ENCODE measurements at places on chromosomes 1 and 21.
A peak's percentile ranks its signal among the peaks of the same experiment; 100 is the strongest.

DNA sequence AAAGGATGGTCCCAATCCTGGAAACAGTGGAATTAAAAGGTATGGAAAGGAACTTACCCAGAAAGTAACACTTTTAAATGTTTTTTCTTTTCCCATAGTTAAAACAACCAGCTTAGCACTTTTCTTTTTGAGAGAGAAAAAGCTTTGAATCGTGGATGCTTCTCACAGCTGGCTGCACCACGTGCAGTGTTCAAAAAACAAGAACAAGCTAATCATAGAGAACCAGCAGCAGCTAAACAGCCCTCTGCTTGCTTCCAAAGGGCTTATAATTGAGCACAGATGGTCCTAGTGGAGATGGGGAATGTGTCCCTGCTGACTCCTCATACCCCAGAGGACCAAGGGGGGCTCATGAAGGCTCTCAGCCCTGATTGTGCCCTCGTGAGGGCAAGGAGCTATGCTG is 26.4 kb downstream of the UTP25 start:
- no peak for DNase-seq

DNA sequence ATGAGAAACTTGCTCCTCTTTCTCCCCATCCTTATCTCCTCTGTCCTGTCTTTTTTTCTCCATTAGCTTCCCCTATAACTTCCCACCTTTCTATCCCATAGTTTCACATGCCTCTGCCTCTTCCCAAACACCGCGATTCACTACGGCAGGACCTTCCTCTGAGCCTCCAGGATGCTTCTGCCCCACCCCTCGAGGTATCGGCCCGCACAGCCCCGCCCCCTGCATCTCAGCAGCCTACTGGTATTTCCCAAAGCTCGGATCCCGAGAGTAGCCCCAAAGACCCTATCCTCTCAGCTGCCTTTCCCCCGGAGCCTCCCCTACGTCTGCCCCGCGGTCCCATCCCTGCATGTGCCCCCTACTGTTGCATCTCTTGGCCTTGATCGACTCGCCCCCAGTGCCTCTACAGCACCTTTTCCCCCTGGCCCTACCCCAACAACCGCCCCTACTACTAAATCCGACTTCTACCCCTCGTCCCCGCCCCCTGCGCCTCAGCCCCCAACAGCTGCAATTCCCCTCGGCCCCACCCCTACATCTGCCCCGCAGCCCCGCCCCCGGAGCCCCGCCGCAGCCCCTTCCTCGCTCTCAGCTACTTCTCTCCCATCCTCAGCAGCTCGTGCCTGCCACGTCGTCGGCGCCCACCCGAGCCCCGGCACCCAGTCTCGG is 512 bp downstream of the PIAS3 start:
- DNase-seq: peak; percentile 70

GRCh38 chr1:155938220-155938627 is 3.2 kb upstream of the RXFP4 start:
- no peak for DNase-seq

GRCh38 chr1:204513117-204513716 is 3.0 kb upstream of the MDM4 start:
- no peak for DNase-seq

DNA sequence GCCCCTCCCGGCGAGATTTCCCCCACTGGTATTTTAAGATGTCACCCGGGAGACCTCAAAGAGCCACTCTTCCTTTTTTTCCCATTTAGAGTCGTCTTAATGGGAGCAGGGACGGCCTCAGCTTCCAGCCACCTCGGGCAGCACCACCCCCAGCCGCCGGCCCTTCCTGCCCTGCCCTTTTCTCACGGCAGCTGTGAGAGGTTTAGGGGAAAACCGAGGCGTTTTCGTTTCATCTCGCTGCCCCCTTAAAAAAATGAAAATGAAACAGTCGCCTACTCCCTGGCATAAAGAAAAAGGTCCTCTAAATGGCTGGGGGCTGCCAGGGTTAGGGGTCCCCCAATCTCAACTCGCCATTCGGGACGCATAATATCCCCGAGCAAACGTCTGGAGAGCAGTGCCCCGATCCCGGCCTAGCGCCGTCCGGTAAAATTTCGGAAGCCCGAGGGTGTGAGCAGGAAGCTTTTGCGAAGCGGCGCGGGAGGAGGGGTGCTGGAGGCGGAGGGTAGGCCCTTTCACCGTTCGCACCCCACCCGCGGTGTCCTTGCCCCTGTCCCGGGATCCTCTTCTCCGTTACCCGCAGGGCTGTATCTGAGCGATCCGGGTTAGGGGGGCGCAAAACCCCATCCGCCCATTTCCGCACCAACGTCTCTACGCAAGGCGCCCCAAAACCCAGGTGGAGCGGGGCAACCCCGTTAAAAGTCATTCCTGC is 1.2 kb downstream of the RUNX3 start:
- no peak for DNase-seq

DNA sequence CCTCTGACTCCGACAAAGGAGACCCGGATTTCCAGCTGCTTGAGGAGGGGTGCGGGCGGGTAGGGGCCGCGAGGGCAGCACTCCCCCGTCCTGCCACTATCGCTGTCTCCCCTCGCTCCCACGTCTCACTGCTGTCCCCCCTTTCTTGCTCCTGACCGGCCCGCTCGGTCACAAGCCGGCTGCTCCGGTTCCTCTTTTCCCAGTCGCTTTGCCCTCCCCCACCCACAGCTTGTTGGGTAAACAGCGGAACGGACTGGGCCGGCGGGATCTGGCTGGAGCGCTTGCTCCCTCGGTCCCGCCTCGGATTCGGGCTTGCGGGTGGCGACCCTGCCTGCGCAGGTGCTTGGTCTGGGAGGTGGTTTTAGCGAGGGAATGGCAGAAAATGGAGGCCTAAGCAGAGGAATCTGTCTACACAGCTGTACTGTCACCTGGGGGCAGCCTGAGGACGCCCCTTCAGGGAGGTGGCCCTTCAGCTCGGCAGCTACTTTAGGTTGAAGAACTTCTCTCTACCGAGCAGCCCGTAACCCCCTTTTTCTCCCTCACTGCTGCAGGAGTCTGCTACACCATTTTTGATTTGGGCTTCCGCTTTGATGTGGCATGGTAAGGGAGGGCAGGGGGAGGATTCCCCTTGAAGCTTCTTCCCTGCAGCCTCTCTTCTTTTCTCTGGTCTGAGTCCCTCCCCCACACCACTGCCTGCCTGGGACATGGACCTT is 645 bp downstream of the ATP6V0B start:
- DNase-seq: peak; percentile 86

DNA sequence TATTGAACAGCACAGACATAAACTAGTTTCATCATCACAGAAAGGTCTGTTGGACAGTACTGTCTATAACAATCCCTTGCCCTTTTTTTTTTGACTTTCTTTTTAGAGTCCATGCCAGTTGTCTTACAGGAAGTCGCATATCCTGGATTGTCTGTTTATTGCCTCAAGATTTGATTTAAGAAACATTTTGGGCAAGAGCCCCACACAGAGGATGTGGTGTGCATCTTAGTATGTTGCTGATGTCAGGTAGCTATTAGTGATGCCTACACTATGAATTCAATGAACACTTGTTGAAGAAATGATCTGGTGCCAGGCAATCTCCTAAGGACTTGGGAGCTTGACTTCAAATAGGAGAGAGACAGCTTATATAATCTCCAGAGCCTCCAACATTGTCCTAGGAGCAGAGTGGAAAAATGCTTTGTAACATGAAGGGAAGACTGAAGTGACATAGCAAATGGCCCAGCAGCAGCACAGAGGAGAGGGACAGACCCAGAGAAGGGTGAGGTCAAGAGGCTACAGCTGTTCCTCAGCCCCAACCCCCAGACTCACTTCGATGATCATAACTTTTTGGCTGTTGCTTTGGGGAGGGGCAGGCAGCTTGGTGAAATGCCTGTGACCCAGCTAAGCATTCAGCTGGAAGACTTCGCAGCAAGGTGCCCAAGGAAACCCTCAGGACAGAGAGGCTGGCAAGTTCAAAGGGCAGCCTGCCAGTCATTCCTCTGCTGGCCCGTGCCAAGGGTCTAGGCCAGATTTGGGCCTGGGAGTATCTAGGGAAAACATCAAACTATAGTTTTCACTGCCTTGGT is 7.5 kb upstream of the RAB29 start:
- DNase-seq: no peak

DNA sequence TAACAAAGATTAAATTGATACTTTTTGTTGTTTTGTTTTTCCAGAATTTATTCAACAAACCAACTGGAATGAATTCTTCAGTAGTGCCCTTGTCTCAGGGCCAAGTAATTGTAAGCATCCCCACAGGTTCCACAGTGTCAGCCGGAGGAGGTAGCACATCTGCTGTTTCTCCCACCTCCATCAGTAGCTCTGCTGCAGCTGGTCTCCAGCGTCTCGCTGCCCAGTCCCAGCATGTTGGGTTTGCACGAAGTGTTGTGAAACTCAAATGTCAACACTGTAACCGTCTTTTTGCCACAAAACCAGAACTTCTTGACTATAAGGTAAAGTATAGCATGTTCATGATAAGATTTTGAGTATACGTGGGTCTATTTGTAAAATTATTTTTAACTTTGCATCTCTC is 118.5 kb downstream of the ZMYM4 start:
- no peak for DNase-seq

DNA sequence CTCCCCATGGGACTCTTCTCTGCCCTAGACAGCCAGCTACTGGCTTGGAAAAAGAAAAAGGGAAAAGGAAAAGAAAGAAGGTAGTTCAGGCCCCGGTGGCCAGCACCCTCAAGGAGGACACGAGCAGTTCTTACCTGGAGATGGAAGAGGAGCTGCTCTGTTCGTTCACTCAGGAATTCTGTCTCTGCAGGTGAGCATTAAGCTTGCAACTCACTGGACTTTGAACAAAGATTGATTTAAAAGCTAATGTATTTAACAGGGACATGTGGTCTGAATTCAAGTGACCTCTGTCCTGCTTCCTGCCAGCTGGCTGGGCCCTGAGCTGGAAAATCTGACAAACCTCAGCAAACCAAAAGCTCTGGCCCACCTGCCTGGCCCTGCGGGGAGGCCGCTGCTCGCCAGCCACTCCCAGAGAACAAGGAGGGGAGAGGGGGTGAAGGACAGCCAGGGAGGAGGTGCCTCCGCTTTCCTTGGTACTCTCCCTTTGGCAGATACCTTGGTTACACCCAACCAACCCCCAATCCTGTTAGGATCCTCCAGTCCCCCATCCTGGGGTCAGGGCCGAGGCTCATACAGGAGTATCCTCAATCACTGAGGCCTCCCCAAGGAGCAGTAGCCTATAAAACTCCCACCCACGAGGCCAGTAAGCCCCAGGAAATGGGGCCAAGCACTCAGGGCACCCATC is at the start of gene PDZK1:
Gene PDZK1 (minus strand): TSS at position 186 of the 685 bp plus-strand sequence. CDS start 19,347 bp downstream, outside the sequence.
- peak; percentile 91 for DNase-seq

DNA sequence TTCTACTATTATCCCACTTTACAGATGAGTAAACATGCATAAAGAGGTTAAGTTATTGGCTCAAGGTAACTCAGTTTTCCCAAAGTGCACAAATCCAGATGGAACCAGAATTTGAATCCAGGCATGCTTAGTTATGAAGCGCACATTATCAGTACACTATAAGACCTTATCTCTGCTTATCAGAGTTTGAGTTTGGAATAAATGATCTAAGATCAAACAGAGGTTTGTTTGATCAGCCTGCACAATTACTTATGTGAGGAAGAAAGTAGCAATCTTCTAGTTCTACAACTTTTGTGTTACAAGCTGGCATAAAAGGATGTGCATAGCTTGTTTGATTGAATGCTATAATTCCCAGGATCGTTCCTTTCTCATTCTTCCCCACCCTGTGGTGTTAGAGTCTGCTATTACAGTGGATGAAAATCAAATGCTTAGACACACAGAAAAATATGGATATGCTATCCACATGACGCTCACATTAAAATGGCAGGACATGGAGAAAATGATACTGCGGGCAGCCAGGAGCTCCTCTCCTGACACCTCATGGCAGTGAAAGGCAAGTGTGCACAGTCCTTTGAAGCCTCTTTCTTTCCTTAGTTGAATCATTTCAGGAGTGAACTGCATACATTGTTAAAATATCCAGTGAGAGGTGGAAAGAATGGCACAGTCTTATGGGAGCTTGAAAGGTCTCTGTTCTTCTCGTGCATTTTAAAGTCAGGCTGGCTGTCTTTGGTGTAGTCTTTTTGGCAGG is 23.9 kb upstream of the PBX1 start:
- DNase-seq: no peak

DNA sequence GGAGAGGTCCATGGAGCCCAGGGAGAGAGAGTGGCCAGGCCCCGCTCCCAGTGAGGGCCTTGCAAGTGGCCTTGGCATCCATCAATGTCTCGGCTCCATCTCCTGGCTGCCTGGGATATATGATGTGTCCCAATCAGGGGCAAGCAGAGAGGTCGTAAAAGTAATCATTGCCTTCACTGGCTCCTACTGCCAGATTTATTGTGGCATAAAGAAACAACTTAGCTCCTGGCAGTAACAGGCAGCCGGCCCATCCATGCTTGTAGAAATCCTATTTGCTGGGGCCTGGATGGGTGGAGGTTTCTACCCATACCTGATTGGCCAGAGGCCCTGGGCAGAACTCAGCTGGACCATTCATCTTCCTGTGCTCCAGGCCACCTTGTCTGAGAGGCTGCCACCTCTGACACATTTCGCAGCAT is 272.6 kb downstream of the MATN1 start:
- DNase-seq: no peak

GRCh38 chr1:38834937-38835827 is 24.4 kb downstream of the RRAGC start:
- DNase-seq: no peak

DNA sequence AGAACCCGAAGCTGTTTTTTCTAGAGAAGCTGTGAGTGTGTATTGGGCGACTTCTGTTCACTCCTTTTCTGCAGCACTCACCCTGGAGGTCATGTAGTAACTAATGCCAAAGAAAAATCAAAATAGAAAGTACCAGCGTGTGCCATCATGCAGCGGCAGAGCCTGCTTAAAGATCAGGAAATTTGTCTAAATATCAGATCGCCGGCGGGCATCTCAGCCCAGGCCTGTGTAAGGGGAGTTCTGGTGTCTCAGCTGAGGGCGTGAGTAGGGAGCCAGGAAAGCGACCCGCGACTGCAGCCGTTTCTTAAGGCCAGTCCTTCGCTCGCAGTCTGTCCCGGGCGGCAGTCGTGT is 768 bp downstream of the EDARADD start:
- DNase-seq: no peak

- DNase-seq: no peak
These were observed 22.5 kb downstream of the NTMT2 start for GRCh38 chr1:170168265-170168664.

GRCh38 chr1:193660428-193660827 is 474.0 kb upstream of the B3GALT2 start:
- no peak for DNase-seq

GRCh38 chr1:18947570-18947969 is 8.9 kb downstream of the IFFO2 start:
- no peak for DNase-seq

- no peak for DNase-seq
These were observed 1.3 kb downstream of the BACE2 start for GRCh38 chr21:41169258-41169576.

Measured in right lobe of liver (tissue), 6 donors.